Stimulated activated naive B cell treated with anti-CD40 and anti-IgM and Interleukin-4, amounts not matched to agents 10 μg/mL and 1 μg/mL and 100 μg/mL, for 72 hours (primary cell): ENCODE measurements at places on chromosomes 5 and 9.

DNA sequence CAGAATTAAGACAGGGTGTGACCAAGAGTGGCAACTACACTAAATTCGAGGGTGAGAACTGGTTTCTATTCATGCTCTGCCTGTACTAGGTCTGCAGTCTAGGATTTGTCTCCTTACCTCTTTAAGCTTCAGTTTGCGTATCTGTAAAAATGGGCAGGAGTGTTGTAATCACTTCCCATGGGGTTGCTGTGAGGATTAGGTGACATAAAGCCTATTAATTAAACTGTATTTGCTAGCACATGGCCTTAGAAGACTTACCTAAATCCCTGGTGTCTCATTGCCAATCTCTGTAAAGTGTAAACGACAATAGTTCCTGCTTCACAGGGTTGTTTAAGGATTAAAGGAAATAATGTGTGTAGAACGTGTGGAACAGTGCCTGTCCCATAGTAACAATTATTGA, 193.6 kb downstream of the DRD1 start:
- H3K4me3 ChIP-seq: no peak overlapping the region
- peaks cover 12% of the 10 kb centered on the region for H3K27me3 ChIP-seq
- no peaks in the 10 kb centered on the region for H3K4me1 ChIP-seq
- no peak overlapping the region for H3K27ac ChIP-seq

- DNase-seq: no peak
- H3K36me3 ChIP-seq: no peaks in the 10 kb centered on the region
- no peaks in the 10 kb centered on the region for H3K27me3 ChIP-seq
- no peak overlapping the region for H3K27ac ChIP-seq
- no peak overlapping the region for H3K4me3 ChIP-seq
- H3K4me1 ChIP-seq: no peaks in the 10 kb centered on the region
These were observed 209.7 kb downstream of the CAAP1 start for GRCh38 chr9:26682796-26683496.

- DNase-seq: no peak
- H3K36me3 ChIP-seq: no peaks in the 10 kb centered on the region
- H3K27me3 ChIP-seq: no peaks in the 10 kb centered on the region
- peaks cover 30% of the 10 kb centered on the region for H3K4me1 ChIP-seq
- H3K4me3 ChIP-seq: no peak overlapping the region
- no peak overlapping the region for H3K27ac ChIP-seq
These were observed 99.7 kb upstream of the BOD1 start for GRCh38 chr5:173716058-173716682.

GRCh38 chr5:73631500-73631899, 5.5 kb downstream of the ARHGEF28 start:
- H3K4me1 ChIP-seq: no peaks in the 10 kb centered on the region
- DNase-seq: no peak
- H3K27ac ChIP-seq: no peak overlapping the region
- H3K27me3 ChIP-seq: peaks cover 24% of the 10 kb centered on the region
- H3K4me3 ChIP-seq: no peak overlapping the region

DNA sequence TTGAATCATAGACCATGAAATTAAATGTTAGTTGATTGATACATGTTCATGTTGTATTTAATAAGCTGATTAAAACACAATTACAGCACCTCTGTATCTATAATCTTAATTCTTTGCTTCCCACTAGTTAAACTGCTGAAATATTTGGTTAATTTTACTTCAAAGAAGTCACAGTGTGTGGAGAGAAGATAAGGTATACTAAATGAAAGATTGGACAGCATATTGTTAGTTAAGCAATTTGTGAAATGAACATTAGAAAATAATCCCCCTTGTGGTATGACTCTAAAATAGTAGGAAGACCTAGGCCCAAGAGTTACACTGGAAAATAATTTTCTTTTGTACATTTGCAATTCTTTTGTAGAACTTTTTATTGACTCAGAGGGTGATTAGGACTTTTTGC, 30.3 kb downstream of the MAN2A1 start:
- peaks cover 24% of the 10 kb centered on the region for H3K36me3 ChIP-seq
- DNase-seq: no peak

GRCh38 chr9:4508907-4509589, 18.8 kb downstream of the SLC1A1 start:
- H3K27ac ChIP-seq: no peak overlapping the region
- no peak overlapping the region for H3K4me3 ChIP-seq
- H3K36me3 ChIP-seq: no peaks in the 10 kb centered on the region
- H3K27me3 ChIP-seq: peaks cover 11% of the 10 kb centered on the region
- no peak for DNase-seq

DNA sequence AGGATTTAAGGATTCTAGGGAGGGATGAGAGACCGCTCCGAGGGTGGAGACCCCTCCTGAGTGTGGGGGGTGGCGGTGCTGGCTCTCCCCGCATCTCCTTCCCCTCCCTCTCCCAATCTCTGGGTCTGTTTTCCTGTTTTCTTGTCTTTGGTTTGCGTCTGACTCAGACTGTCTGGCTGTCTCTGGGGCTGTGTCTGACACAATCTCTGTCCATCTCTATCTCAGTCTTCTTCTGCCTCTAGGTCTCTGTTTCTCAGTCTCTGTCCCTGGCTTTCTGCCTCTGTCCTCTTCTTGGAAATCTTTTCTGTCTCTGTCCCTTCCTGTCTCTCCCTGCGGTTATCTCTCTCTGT, 196 bp upstream of the GRM6 start:
- peaks cover 6% of the 10 kb centered on the region for H3K36me3 ChIP-seq
- DNase-seq: no peak
- H3K27ac ChIP-seq: no peak overlapping the region
- peaks cover 41% of the 10 kb centered on the region for H3K27me3 ChIP-seq
- H3K4me1 ChIP-seq: peaks cover 3% of the 10 kb centered on the region

DNA sequence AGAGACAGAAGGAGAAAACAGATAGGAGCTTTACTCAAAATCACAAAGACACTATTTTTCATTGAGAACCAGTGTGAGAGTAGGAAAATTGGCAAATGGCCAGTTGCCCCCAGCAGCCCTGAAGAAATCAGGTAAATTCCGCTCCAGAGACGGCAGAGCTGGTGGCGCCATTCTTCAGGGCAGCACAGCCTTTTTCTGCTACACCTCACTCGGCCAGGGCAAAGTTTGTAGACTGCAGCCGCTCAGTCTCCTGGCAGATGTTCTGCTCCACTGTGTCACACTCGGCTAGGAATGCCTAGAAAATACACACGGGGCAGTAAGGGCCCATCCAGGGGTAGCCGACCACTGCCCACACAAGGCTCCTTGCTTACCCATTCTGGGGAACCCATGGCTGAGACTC, 9.5 kb downstream of the BAG1 start:
- peaks cover 44% of the 10 kb centered on the region for H3K36me3 ChIP-seq
- H3K4me3 ChIP-seq: no peak overlapping the region
- no peak for DNase-seq
- no peaks in the 10 kb centered on the region for H3K27me3 ChIP-seq
- H3K4me1 ChIP-seq: peaks cover 3% of the 10 kb centered on the region

DNA sequence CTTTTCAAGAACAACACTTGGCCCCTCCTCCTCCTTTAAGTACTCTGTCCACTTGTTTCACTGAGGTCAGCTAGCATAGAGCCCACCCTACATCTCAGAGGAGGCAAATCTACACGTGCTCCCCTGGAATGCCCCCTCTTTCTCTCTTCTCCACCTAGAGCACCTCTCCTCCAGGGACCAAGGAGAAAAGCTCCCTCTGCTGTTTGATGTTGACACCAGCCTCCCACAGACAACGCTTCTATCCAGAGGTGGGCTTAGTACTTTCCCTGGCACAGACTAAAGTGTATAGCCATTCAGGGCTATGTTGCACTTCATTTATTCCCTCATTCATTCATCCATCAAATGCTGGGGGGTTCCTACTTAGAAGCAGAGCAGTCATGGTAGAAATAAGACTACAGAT, 68.2 kb upstream of the TAF1L start:
- peaks cover 10% of the 10 kb centered on the region for H3K27me3 ChIP-seq
- no peak for DNase-seq
- H3K4me1 ChIP-seq: no peaks in the 10 kb centered on the region
- no peaks in the 10 kb centered on the region for H3K36me3 ChIP-seq
- H3K27ac ChIP-seq: no peak overlapping the region
- H3K4me3 ChIP-seq: no peak overlapping the region

DNA sequence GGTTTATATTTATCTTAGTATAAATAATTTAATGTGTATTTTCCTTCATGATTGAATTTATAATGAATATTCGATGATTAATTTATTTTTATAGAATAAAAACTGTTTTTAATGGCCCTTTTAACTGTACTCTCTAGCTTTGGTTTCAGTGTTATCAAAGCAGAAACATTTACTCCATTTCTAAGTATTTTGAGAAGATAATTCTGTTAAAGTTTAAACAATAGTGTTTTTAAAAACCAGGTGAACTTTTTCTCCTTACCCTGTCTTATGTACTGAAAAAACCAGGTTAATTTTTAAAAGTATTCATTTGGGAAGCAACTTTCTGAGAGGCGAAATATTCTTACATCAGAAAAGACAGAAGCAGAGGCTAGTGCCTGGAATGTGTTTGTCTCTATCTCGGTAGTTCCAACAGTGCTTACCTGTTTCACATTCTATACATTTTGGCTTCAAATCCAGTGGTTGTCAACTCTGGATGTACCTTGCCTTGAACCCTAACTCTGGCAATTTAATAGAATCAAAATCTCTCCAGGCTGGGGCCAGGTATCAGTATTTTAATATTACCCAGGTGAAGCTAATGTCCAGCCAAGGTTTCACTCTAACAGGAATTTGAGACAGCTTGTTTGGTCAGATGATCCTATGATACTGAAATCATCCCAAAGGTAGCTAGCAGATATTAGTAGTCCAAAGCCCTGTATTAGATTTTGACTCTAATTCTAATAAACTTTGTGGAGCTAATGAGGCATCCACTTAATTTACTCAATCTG, 434.4 kb downstream of the PDE4D start:
- H3K4me3 ChIP-seq: no peak overlapping the region
- DNase-seq: no peak
- no peaks in the 10 kb centered on the region for H3K27me3 ChIP-seq

- H3K4me3 ChIP-seq: no peak overlapping the region
- no peak overlapping the region for H3K27ac ChIP-seq
- H3K4me1 ChIP-seq: no peaks in the 10 kb centered on the region
- DNase-seq: no peak
These were observed 406.6 kb downstream of the CTNND2 start for GRCh38 chr5:11497651-11498050.

DNA sequence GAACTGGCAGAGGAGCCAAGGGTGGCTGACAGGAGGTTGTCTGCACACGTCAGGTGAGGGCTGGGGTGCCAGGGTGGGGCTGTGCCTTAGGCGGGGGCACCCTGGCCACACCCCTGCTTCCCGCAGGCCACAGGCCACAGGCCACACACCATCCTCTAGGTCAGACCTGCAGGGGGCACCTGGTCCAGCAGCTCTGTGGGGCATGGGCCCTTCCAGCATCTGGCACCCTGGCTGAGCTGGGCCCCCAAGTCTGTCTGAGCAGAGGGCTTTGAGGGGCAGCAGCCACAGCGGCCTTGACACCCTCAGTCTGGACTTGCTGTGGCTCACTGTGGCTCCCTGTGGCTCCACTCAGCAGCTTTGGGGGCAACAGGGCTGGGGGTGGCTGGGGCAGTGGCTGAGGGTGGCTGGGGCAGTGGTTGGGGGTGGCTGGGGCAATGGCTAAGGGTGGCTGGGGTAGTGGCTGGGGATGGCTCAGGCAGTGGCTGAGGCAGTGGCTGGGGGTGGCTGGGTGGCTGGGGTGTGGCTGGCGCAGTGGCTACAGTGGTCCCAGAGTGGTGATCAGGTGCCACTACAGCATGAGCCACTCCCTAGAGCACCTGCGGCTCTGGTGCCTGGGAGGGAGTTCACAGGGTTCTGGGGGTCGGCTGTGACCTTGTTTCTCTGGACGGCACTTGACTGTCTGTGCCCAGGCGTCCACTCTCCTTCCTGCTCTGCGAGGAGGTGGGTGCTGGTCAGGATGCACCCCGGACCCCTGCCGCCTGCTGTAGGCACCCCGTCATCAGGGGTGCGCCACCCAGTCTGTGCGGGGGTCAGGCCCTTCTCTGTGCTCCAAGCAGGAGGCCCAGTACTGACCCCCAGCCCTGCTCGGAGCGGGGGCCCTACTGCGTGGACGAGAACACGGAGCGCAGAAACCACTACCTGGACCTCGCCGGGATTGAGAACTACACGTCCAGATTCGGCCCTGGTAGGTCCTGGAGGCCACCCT, 27.1 kb downstream of the NKD2 start:
- peaks cover 12% of the 10 kb centered on the region for H3K27me3 ChIP-seq
- no peak overlapping the region for H3K27ac ChIP-seq
- H3K4me1 ChIP-seq: no peaks in the 10 kb centered on the region
- no peak overlapping the region for H3K4me3 ChIP-seq

- DNase-seq: no peak
- H3K27me3 ChIP-seq: no peaks in the 10 kb centered on the region
- H3K27ac ChIP-seq: no peak overlapping the region
- H3K36me3 ChIP-seq: peaks cover 16% of the 10 kb centered on the region
These were observed 28.1 kb downstream of the CPEB4 start for GRCh38 chr5:173916233-173916632.

DNA sequence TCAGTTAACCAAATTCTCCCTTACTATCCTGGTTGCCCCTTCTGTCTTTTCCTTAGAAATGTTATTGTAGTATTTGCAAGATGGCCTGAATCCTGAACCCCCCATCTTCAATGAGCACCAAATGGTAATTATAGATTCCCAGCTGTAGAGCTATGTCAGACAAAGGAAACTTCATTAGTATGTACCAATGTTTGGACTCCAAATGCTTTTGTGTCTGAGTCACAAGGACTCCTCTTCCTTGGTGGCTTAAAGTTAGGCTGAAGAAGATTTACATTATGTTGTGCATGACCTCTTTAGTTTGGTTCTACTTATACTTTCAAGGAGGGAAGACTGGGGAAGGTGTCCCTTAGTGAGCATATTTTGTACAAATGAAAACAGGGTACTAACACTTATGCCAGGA, 105.9 kb upstream of the CDKN2B start:
- no peak for DNase-seq
- no peaks in the 10 kb centered on the region for H3K27me3 ChIP-seq
- no peak overlapping the region for H3K27ac ChIP-seq
- no peaks in the 10 kb centered on the region for H3K36me3 ChIP-seq

GRCh38 chr5:173453167-173453566, 125.0 kb upstream of the STC2 start:
- no peak for DNase-seq
- H3K4me3 ChIP-seq: no peak overlapping the region
- no peaks in the 10 kb centered on the region for H3K36me3 ChIP-seq

DNA sequence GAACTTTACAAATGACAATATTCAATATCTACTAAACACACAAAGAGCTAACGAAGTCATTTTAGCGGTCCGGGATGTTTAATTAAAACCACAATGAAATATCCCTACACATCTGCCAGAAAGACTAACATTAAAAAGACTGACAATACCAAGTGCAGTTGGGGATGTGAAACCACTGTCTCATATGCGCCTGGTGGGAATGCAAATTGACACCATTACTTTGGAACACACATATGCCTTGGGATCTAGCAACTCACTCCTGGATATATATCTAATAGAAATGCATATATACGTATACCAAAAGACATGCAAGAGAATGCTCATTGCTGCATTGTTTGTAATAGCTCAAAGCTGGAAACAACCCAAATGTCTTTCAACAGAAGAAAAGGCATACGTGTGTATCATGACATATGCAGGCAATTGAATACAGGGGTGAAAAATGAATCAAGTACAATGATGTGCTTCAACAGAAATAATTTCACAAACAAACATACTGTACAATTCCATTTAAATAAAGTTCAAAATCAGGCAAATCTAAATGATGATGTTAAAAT, 153.3 kb downstream of the CARTPT start:
- no peaks in the 10 kb centered on the region for H3K36me3 ChIP-seq
- H3K4me3 ChIP-seq: no peak overlapping the region
- DNase-seq: no peak
- no peak overlapping the region for H3K27ac ChIP-seq
